ENCODE measurements at places on chromosomes 4 and X.

DNA sequence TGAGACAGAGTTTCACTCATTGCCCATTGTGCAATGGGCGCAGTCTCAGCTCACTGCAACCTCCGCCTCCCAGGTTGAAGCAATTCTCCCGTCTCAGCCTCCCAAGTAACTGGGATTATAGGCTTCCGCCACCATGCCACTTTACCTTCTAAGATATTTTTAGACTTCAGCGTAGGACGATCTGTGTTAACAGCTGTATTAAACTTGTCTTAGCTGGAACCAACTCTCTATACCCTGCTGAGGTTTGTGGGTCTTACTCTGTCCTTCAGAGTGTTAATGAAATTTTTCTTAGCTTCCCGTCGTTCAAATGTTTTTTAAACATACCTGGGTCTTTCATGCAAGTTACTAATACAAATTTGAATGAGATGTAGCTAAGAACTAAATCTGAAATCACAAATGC is 14.7 kb downstream of the TMEM165 start:
- H3K4me3 ChIP-seq, result no peak overlapping the region
- H3K27ac ChIP-seq, result no peak overlapping the region
- H3K36me3 ChIP-seq, result peaks cover 20% of the 10 kb centered on the region
- no peaks in the 10 kb centered on the region for H3K27me3 ChIP-seq
- H3K4me1 ChIP-seq, result no peaks in the 10 kb centered on the region

GRCh38 chr4:90486346-90486745 is 359.2 kb downstream of the CCSER1 start:
- H3K27me3 ChIP-seq, result no peaks in the 10 kb centered on the region
- no peak overlapping the region for H3K27ac ChIP-seq
- no peak for DNase-seq
- H3K36me3 ChIP-seq, result no peaks in the 10 kb centered on the region
- no peak overlapping the region for H3K4me3 ChIP-seq

DNA sequence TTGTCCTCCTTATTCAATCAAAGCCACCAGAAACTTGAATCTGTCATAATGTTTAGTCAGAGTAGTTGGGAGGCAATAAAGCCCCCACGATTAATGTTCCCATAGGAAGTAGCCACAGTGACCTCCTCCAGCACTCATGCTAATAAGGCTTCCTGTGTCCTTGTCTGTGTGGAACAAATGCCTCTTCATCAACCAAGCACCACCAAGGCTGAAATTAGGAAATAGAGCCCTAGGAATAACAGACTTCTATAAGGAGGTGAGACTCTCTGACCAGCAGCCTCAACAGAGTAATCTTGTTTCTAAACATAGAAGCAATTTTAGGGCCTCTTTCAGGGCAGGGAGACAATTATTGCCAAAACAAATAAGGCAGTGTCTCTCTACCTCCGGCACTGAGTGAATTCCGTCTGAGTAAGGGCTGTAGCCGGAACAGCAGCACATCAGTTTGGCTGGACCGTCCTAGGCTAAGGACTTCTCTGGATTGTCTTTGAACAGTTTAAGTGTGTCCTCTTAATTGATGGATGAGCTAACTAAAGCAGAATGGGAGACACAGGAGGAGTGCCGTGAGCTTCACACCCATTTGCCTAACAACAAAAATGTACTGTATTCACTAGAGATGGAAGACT is 329.2 kb upstream of the HAND2 start:
- no peak for DNase-seq
- H3K36me3 ChIP-seq, result no peaks in the 10 kb centered on the region
- H3K27ac ChIP-seq, result no peak overlapping the region
- no peak overlapping the region for H3K4me3 ChIP-seq
- H3K4me1 ChIP-seq, result no peaks in the 10 kb centered on the region
- H3K27me3 ChIP-seq, result no peaks in the 10 kb centered on the region

GRCh38 chr4:67762086-67762485 is 7.9 kb upstream of the GNRHR start:
- H3K36me3 ChIP-seq, result no peaks in the 10 kb centered on the region
- no peak for DNase-seq
- H3K4me1 ChIP-seq, result no peaks in the 10 kb centered on the region
